RWPE1 (cell line): ENCODE measurements at places on chromosomes 11 and 22.

GRCh38 chr22:19884954-19885751 lies 30.5 kb upstream of the GNB1L start:
- no peak for DNase-seq

DNA sequence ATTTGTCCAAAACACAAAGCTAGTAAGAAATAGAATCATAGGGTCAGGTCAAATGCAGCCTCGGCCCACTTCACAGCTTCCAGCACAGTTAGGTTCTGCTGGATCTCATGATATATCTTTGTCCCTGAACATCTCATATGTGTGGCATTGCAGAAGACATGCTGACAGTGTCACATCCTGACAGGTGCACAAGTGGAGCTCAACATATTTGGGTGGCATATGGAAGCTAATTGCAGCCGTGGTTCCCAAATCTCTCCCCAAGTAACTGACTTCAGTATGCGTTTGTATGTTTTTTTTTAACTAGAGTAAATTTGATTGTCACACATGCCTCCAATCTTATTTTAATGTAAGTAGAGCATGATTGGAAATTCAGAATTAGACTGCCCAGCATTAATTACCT lies 33.4 kb downstream of the NAV2 start:
- no peak for DNase-seq

GRCh38 chr11:18277565-18278271 lies 11.7 kb downstream of the SAA1 start:
- no peak for DNase-seq

DNA sequence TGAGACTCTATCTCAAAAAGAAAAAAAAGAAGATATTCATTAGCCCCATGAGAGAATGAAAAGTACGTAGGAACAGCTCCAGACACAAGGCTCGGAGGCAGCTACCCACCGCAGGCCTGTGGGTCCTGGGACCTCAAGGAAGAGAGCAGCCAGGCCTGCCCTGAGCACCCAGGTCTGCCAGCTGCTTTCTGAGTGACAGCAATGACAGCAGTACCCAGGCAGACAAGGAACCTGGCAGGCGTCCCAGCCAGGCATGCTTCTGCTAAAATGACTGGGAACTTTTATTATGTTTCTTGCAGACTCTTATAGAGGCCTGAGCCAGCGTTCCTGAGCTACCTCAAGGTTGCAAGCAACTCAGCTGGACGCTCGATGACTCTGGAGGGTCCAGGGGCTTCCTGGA lies 31.6 kb downstream of the CPT1A start:
- no peak for DNase-seq

- no peak for DNase-seq
Observed at GRCh38 chr11:65489035-65489705, 9.7 kb upstream of the MALAT1 start.

DNA sequence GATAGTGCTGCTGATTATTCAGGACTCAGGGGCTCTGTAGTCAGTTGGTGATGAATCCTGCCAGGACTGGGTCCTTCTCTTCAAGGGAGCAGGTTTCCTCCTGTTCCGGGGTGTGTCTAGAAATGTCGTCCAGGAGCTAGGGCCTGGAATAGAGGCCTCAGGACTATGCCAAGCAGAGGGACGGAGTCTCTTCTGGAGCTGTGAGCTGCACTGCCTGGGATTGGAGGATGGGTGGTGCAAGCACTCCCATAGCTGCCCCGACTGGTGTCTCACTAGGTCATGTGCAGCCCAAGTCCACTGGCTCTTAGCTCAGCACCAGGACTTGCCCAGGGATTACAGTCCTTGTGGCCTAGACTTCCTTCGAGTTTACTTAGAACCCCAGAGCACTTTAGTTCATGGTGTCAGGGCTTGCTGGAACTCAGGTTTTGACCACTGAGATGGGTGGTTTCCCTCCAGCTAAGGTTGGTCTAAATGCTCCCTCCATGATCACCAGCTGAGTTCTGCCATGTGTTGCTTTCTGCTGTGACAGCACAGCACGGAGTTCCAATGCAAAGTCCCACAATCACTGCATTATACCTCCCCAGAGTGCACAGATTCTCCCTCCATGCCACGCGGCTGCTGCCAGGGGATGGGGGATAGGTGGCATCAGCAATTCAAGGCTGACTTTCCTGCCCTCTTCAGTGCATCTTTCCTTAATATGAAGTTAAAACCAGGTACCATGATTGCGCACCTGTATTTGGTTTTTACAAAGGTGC lies 42.6 kb upstream of the SHANK2 start:
- no peak for DNase-seq

DNA sequence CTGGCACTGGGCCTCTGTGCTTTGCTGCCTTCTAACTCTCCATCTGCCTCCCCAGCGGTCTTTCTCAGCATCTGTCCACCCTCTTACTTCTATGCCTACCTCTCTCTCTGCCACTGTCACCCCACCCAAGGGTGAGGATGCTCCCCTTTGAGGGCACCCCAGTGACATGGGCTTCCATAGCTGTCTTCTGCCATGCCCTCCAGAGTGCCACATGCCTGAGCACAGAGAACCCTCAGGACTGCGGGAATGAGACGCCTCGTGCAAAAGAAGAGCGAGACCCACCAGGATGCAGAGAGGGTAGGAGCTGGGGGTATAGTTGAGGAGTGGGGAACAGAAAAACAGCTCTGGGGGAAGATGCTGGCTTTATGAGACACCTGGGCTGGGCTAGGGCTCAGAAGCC lies 64.3 kb downstream of the BTG4 start:
- DNase-seq = no peak
